ENCODE measurements at places on chromosomes 2 and 18. TPM values are rescaled to one million over a fixed set of nuclear protein-coding genes. Genes with fewer than 3 reads are reported as not detected.

TNS1 gene
- 21.4 TPM for total RNA-seq

KIF3C gene
- 54.9 TPM for total RNA-seq

PAX8 gene
- total RNA-seq: 1.5 TPM

ACKR3 gene
- total RNA-seq: 19.4 TPM

YPEL5 gene
- total RNA-seq: 63.2 TPM

PLB1 gene
- 1.8 TPM for total RNA-seq

TMEM247 gene
- not detected for total RNA-seq

CNDP1 gene
- total RNA-seq: not detected

CCDC85A gene
- total RNA-seq: 0.12 TPM

UPP2 gene
- not detected for total RNA-seq

INO80D gene
- total RNA-seq: 1.8 TPM

PROM2 gene
- not detected for total RNA-seq

PIEZO2 gene
- total RNA-seq: 1.3 TPM

ST6GAL2 gene
- 21.9 TPM for total RNA-seq

BMP10 gene
- not detected for total RNA-seq

DGUOK gene
- 154 TPM for total RNA-seq

DYNAP gene
- not detected for total RNA-seq

ECEL1 gene
- 0.20 TPM for total RNA-seq

LINC00305 gene
- total RNA-seq: not detected

UNC80 gene
- not detected for total RNA-seq

OXER1 gene
- total RNA-seq: not detected

REG1A gene
- total RNA-seq: not detected

HOXD4 gene
- 0.56 TPM for total RNA-seq

UGT1A8 gene
- not detected for total RNA-seq

ANO7 gene
- 2.2 TPM for total RNA-seq

ASIC4 gene
- total RNA-seq: 0.08 TPM

SLC16A14 gene
- 0.99 TPM for total RNA-seq

MYCN gene
- total RNA-seq: not detected

SERPINB2 gene
- not detected for total RNA-seq
